ENCODE measurements at places on chromosomes 4 and X.

DNA sequence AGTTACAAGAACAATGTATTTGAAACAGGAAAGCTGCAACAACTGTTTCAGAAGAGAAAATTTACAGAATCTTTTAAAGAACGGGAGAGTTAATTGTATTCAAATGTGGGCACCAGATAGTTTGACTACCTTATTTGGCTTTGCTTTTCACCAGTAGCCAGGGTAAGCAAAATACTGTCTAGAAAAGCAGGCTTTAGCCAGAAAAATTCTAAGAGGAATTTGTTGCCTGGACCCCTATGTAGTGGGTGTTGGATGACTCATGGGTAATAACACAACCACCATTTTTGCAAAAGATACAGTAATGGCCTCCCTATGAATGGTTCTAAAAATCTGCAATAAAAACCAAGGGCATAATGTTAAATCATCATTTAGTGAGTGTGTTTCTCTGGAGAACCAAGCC lies 233.4 kb upstream of the ANXA3 start:
- DNase-seq, result no peak

- no peak for DNase-seq
These were observed 51.4 kb downstream of the NALF2 start for GRCh38 chrX:69555481-69556041.

DNA sequence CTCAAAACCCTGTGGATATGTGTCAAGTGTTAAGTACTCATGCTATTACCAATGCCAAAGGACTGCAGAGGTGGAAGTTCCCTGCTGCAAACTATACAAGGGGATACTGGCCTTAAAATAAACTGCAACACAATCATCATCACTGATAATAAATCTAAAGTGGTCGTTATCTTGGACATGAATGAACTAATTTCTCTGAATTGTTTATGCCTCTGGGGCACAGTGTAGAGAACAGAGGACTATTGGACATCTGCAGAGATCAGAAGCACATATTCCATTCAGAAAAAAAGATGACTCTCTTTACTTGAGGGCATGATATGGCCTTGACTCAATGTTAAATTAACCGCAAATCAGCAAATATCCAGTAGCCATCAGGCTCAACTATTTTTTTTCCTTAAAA lies 542.6 kb upstream of the IGFBP7 start:
- DNase-seq, result no peak

DNA sequence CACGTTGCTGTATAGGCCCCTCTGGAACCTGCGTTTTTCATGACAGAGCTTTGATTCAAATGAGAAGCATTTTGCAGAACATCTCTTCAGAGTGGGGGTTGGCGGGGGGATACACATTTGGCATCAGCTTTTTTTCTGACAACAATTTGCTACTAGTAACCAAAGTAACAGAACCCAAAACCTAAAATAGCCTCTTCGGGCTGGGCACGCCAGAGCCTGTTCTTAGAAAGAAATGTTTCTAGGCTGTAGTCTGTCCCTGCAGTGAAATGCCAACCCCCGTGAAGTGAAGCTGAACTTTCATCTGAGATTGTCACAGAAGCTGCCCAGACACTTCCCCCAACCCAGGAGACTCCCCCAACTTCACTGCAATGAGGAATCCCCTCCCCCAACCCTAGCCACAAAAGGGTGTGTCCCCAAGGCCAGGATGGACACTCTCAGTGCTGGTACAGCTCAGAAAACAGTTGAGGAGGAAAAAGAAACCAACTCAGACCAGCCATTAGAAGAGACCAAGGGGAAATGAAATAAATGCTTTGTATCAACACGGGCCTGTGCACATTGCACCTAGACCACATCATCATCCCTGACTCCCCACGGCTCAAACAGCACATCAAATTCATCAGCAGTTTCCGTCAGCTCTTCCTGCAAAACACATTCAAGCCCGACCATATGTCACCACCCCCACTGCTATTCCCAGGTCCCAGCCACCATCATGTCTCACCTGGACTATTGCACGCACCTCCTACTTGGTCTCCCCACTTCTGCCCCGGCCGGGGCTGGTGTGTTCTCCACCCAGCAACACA lies 8.4 kb upstream of the MAN2B2 start:
- no peak for DNase-seq

- peak; percentile 62 for DNase-seq
These were observed 115.4 kb downstream of the PTTG2 start for GRCh38 chr4:38075370-38076152.

DNA sequence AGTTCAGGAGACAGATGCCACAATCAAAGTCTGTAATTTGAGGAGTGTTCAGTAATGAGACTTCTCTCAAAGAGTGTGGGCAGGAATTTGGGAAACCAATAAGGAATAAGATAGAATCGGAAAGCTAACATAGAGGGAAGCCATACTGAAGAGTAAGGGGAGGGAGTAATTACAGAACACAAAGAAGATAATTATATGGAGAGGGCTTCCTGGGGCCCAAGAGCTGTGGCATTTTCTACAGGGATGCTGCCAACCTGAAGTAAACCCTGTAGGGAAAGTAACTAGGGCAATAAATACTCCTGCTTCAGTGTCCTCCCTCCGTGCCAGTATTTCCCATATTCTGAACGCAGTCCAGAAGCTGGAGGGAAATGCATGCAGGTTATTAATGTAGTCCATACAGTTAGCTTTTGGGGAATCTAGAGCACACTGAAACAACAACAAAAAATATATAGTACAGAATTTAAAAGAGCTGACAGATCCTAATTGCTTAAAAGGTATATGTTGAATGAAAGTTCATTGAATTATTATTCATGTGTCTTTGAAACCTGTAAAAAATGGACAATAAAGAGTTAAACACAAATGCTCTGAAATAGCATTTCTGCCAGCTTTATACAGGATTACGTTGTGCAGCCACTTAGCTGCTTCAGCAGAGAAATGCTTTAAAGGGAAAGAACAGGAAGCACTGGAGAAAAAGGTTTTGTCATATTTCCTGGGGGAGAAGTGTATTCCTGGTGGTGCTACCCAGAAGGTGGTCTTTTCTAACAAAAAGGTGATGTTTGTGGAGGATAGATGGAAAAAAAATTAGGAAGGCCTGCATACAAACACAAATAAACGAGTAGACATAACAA lies 48.0 kb downstream of the CXXC4 start:
- DNase-seq, result no peak

DNA sequence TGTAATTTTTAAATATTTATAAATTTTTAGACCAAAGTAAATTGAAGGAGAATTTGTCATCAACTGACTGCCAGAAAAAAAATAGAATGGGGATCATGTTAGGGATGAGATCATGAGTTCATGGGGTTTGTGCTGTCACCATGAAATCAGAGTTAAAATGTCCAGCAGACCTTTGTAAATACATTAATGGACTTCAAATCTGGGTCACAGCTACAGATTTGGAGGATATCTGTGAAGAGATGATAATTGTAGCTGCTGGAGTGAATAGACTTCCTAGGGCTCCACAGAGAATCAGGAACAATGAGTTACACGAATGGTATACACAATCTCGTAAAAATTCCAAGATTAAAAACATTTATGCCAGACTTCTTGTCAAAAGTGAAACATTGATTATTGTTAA lies 6.6 kb downstream of the FSTL5 start:
- no peak for DNase-seq

Data from left colon (tissue), 2 donors.